ENCODE measurements at places on chromosomes 1 and 21.

DNA sequence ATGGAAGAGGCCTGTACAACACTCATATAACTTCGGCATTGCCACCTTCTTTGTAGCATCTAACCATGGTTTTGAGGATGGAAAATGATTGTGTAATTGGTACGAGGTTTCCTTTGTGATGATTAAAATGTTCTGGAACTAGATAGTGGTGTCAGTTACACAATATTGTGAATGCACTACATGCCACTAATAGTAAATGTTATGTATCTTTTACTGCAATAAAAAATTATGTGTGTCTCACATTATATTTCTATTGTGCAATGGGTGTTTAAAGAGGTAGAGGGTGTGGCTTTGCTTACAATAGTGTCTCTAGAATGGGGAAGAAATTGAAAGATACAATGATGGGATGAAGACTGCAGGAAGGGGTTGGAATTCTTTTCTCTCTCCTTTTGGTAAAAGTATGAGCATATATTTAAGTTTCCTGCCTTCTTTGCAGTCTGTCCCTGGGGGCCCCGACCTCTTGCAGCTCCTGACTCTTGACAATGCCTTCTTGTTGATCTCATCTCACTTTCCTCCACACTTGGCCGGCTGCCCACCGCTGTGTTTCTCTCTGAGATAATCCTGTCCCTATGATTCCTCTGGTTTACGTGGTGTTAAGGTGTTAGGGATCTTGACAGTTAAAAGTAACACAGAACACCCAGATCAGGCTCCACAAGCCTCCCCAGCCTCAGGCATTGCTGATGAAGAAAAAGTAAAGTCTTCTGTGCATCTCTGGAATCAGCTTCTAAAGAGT lies 39.3 kb downstream of the MTARC1 start:
- DNase-seq: peak; percentile 37

DNA sequence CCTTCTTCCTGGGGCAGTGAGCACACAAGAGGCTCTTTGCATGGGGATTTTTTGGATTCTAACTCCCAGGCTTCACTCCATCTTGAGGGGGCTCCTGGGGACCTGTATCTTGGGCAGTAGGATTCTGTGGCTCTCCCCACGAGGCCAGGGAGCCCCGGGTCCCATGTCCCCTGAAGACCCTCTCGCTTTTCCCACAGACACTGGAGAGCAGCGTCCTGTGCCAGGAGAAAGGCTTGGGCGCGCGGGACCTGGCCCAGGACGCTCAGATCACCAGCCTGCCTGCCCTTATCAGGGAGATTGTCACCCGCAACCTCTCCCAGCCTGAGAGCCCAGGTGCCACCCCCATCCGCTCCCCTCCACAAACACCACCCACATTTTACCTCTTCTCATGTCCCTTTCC lies 735 bp downstream of the CROCC start:
- no peak for DNase-seq

GRCh38 chr1:201042779-201043461 lies 19.4 kb upstream of the KIF21B start:
- peak; percentile 67 for DNase-seq

DNA sequence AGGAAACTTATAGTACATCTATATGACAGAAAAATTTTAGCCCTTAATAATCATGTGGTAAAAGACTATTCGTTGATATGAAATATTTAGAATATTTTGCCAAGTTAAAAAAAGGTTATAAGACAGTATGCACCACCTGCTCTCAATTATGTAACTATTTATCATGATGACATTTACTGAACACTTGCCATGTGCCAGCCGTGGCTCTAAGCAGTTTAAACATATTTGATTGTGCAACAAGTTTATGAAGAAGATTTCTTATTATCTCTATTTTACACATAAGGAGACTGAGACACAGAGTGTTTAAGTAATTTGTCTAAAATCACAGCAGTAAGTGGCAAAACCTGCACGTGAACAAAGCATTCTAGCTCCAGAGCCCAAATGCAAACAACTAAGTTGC lies 199.3 kb upstream of the JUN start:
- peak; percentile 78 for DNase-seq

DNA sequence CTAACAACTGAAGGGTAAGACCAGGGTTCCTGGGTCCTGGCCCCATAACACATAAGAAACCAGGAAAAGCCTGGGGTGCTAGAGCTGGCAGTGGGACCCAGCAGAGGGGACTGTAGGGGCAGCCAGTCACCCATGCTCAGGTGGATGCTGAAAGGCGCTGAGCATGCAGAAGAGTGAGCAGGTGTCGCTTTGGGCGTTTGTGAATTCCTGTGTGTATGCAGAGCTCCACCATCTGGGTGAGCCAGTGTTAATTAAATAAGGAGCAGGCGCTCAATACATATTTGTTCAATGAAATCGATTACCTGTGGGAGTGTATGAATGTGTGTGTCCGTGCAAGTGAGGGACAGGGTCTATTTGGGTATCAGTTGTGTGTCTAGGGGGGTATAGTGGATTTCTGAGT lies 499 bp downstream of the C1QA start:
- no peak for DNase-seq

- no peak for DNase-seq
Measured at GRCh38 chr1:1881727-1882126, 9.2 kb downstream of the GNB1 start.

DNA sequence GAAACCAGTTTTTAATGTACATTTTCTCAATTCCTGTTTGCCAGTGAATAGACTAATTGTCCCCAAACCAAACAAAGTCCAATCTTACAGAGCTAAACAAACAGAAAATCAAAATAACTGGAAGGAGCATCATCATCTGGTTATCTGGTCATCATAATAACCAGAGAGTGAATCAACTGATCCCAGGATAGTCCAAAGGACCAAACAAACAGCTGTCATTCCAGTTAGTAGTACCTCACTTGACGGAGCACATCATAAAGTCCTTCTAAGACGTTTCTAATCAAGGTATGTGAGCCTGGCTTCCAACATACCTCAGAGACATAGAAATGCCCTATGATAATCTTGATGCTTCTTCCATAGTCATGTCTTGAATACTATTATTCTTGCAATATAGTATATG lies 240.5 kb downstream of the LTN1 start:
- DNase-seq: no peak

GRCh38 chr1:117341123-117341522 lies 26.1 kb upstream of the MAN1A2 start:
- no peak for DNase-seq

DNA sequence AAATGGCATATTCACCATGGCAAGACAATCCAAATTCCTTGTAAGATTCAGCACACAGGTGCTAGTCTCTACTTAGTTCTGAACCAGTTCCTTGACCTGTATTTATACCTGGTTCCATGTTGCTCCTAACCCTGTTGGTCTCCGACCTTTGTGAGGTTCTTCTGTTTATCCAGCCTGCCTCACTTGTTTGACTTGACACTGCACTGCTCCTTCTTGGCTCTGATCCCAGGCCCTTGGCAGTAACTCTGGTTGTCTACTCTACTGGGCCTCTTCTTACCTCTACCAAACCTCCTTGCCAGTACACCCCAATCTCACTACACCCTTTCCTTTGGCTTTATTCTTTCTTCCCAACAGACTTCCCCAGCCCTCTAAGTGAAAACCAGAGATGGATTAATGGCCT lies 419.4 kb upstream of the USP24 start:
- DNase-seq: no peak

GRCh38 chr1:200082329-200082728 lies 54.8 kb downstream of the NR5A2 start:
- DNase-seq: peak; percentile 27

DNA sequence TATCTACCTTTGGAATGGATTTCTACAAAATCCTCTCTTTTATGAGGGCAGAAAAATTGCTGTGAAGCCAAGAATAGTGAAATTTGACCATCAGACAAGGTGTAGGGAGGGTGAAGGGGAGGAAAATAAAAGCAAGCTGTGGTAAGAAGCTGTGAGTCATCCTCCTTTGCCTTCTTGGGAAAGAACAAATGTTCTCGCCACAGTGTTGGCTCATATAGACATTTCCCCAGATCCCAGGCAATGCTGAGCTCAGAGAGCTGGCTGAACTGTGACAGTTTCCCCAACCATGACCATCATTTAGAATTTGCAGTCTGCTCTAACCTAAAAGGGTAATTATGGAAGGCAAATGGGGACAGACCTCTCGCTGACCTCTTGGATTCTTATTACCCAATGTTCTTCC lies 235.4 kb downstream of the PBX1 start:
- DNase-seq: peak; percentile 87

- DNase-seq: peak; percentile 8
Measured at GRCh38 chr1:80656014-80656636, 1144.6 kb upstream of the ADGRL2 start.

- DNase-seq: peak; percentile 33
Measured at GRCh38 chr1:1004780-1005697, 5.1 kb upstream of the HES4 start.

GRCh38 chr1:98884864-98885263 lies 119.8 kb downstream of the PLPPR5 start:
- DNase-seq: no peak

- DNase-seq: no peak
Measured at GRCh38 chr1:40851643-40852042, 10.5 kb downstream of the CITED4 start.

DNA sequence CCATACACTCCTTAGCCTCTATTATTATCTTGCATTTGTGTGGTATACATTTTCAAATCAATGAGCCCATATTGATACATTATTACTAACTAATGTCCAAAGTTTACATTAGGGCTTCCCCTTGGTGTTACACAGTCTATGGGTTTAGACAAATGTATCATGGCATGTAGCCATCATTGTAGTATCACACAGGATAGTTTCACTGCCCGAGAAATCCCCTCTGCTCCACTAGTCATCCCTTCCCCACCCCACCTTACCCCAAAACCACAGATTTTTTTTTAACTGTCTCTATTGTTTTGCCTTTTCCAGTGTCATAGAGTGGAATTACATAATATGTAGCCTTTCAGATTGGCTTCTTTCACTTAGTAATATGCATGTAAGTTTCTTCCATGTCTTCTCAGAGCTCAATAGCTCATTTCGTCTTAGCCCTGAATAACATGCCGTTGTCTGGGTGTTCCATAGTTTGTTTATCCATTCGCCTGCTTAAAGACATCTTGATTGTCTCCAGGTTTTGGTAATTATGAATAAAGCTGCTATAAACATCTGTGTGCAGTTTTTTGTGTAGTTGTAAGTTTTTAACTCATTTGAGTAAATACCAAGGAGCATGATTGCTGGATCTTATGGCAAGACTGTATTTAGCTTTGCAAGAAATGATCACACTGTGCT lies 86.4 kb upstream of the LYST start:
- DNase-seq: no peak
